ENCODE measurements at places on chromosomes 16 and 17. TPM values are rescaled to one million over a fixed set of nuclear protein-coding genes. Genes with fewer than 3 reads are reported as not detected.

SLC16A11 gene
- total RNA-seq, result 0.11 TPM

NLRC3 gene
- total RNA-seq, result under 0.01 TPM

IL21R gene
- 5.2 TPM for total RNA-seq

SPATA32 gene
- total RNA-seq, result 0.12 TPM

SMIM36 gene
- not detected for total RNA-seq
